PC-9 (cell line): ENCODE measurements at places on chromosomes 7 and 10. TPM values are rescaled to one million over a fixed set of nuclear protein-coding genes. Genes with fewer than 3 reads are reported as not detected.

The SUN3 gene
- total RNA-seq, result 0.24 TPM in 1 of 2 replicates, not detected in the other

The ITPRID1 gene
- not detected in 2 replicates for total RNA-seq

The CFAP70 gene
- 3.1 and 4.1 TPM in 2 replicates for total RNA-seq

The AKR1D1 gene
- not detected in 2 replicates for total RNA-seq

The GLRX3 gene
- total RNA-seq, result 69.0 and 78.0 TPM in 2 replicates

The TEX47 gene
- not detected in 2 replicates for total RNA-seq

The CEP55 gene
- total RNA-seq, result 29.6 and 38.9 TPM in 2 replicates

The TMEM270 gene
- 0.48 and 0.72 TPM in 2 replicates for total RNA-seq

The NPSR1 gene
- not detected in 2 replicates for total RNA-seq

The SPDYE6 gene
- not detected in 2 replicates for total RNA-seq

The TMEM236 gene
- total RNA-seq, result 0.20 and 0.24 TPM in 2 replicates

The EXOSC1 gene
- total RNA-seq, result 25.4 and 27.0 TPM in 2 replicates

The PRSS37 gene
- total RNA-seq, result not detected in 2 replicates

The ACBD7 gene
- 5.9 and 8.2 TPM in 2 replicates for total RNA-seq

The THNSL1 gene
- total RNA-seq, result 5.6 and 6.8 TPM in 2 replicates

The CDHR3 gene
- total RNA-seq, result 8.7 and 12.1 TPM in 2 replicates

The HOXA2 gene
- 6.1 and 6.5 TPM in 2 replicates for total RNA-seq

The CALHM3 gene
- total RNA-seq, result 12.5 and 13.1 TPM in 2 replicates

The THSD7A gene
- total RNA-seq, result 1.6 and 4.0 TPM in 2 replicates

The ACSM6 gene
- total RNA-seq, result not detected in 2 replicates

The CD36 gene
- total RNA-seq, result 0.28 and 1.3 TPM in 2 replicates

The BTBD16 gene
- total RNA-seq, result 0.28 and 0.37 TPM in 2 replicates

The EPO gene
- total RNA-seq, result 0.30 and 0.44 TPM in 2 replicates

The NME8 gene
- not detected in 2 replicates for total RNA-seq

The PRR15 gene
- total RNA-seq, result 64.9 and 71.6 TPM in 2 replicates

The C7orf57 gene
- total RNA-seq, result 0.90 and 2.5 TPM in 2 replicates

The MACC1 gene
- 48.4 and 50.8 TPM in 2 replicates for total RNA-seq

The CFTR gene
- total RNA-seq, result not detected in 2 replicates

The SKIDA1 gene
- total RNA-seq, result 0.65 and 1.1 TPM in 2 replicates

The ANKRD26 gene
- total RNA-seq, result 10.6 and 12.9 TPM in 2 replicates

The MYO3A gene
- total RNA-seq, result not detected in 2 replicates

The CCDC146 gene
- 11.6 and 15.9 TPM in 2 replicates for total RNA-seq

The FAM241B gene
- total RNA-seq, result 10.7 and 13.0 TPM in 2 replicates

The SEMA3A gene
- 6.1 and 6.3 TPM in 2 replicates for total RNA-seq

The DMBT1 gene
- total RNA-seq, result 0.53 and 0.98 TPM in 2 replicates

The TUBB8 gene
- 0.53 and 0.59 TPM in 2 replicates for total RNA-seq

The CCDC6 gene
- 66.2 and 91.9 TPM in 2 replicates for total RNA-seq

The OR13A1 gene
- 0.15 TPM in 1 of 2 replicates, not detected in the other for total RNA-seq

The PAPSS2 gene
- 37.4 and 71.8 TPM in 2 replicates for total RNA-seq

The SEPHS1 gene
- total RNA-seq, result 49.9 and 63.0 TPM in 2 replicates
